Activated CD8-positive, alpha-beta memory T cell treated with anti-CD3 and anti-CD28 coated beads for 4 hours (primary cell): ENCODE measurements at places on chromosomes 3 and 15.

DNA sequence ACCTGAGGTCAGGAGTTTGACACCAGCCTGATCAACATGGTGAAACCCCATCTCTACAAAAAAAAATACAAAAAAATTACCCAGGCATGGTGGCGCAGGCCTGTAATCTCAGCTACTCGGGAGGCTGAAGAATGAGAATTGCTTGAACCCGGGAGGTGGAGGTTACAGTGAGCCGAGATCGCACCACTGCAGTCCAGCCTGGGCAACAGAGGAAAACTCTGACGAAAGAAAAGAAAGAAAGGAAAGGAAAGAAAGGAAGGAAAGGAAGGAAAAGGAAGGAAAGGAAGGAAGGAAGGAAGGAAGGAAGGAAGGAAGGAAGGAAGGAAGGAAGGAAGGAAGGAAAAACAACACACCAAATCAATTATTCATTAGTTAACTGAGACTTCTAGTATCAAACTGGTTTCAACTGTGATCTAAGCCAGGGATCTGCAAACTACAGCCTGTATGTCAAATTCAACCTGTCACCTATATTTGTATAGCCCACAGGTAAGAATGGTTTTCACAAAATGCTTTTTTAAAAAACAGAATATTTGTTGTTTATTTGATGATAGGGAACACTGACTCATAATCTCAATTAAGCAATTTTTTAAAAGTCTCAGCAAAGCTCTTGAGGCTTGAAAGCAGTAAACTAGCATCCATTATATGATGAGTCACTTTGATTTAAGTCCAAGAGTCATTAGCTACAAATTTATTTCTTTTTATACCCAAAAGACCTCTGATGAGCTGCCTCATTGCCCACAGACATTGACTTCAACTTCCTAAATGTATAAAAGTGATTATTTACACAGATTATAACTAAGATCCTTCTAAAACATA, 127.6 kb downstream of the TBL1XR1 start:
- DNase-seq, result no peak

DNA sequence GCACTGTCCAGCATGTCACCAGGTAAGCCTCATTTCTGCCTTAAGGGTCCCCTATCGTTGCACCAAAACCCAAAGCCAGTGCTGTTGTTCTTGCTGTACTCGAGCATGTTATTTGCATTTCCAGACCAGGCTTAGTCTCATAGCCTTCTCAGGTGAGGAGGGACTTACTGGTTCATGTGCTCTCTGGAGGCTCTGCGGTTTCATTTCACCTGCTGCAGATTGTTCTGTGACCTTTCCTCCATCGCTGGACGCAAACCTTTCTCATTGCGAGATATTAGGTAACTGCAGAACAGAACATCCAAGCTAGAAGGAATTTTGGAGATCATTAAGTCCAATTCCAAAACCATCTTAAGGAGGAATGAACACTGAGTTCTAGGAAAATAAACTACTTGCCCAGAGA, 187.3 kb upstream of the BCL6 start:
- DNase-seq, result no peak

- no peak for DNase-seq
Measured at GRCh38 chr3:138375447-138375846, 27.1 kb downstream of the MRAS start.

- no peak for DNase-seq
Measured at GRCh38 chr15:58292751-58293175, 139.0 kb upstream of the LIPC start.

DNA sequence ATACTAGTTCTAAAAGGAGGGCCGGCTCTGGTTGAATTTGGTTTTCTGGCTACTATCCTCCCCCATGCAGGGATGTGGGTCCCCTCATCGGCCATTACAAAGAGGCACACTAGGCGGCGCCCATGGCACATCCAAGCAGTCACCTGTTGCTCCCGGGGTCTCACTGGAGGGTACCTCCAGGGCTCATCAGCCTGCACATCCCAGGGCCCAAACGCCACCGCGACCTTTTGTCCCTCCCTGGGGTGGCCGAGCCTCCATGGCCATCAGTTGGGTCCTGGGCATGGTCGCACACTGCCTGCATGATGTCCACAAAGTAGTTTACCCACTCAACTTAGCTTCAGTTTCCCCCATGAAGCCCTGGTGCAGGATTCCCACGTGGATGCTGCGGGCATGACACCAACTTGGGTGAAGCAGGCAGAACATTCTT, 28.3 kb downstream of the IDH3A start:
- DNase-seq, result no peak

GRCh38 chr3:126580746-126581145, 22.0 kb upstream of the C3orf22 start:
- DNase-seq, result no peak

GRCh38 chr3:128226186-128226725, 73.0 kb downstream of the EEFSEC start:
- DNase-seq, result no peak

DNA sequence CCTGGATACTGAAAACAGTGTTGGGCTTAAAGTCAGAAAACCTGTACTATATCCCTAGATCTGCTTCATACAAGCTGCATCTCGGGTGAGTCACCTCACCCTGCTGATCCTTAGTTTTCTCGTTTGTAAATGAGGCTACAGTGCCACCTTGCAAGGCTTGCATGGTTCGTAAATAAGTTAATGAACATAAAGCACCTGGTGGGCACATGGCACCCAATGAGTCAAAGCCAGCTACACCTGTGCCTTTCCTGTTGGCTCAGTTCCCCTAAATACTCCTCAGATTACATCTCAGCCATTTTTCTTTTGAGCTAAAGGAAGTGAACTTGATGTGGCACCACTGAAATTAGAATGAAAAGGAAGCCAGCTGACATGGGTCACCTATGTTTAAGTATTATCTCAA, 26.5 kb downstream of the RTP1 start:
- DNase-seq, result no peak

DNA sequence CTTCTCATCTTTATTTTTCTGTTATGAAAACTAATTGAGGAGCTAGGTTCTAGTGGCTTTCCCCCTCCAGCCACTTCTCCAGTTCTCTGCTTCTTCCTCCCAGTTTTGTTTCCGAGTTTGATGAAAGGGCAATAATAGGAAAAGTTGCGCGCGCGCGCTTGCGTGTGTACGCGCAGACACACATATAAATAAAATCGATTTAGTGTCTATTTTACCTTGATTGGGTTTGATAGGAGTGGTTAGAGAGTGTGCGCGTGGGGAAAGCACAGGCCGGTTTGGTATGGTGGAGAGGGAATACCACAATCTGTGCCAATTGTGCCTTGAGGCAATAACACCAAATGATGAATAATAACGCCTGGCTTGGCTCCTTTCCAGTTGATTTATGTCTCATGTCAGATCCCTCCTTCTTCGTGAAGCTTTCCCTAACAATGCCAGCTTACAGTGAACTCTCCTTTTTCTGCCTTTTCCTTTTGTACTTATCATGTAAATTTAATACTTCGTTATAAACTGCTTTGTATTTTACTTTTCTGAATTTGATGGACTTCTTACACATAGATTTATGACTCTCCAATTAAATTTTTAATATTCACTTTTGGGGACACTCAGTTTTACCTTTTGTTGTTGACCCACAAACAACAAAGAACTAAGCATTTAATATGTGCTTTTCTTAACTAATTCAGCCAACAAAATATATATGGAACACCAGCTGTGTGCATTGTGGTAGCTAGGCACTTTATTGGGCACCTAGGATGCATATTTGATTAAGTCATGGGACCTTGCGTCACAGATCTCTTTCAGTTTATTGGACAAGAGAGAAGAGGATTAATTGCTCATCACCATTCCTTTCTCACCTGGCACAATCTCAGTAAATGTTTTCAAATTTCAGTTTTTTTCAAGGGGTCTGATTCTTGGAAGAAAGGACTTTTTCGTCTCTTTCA, 1.7 kb downstream of the TIPARP start:
- peak; percentile 9 for DNase-seq

DNA sequence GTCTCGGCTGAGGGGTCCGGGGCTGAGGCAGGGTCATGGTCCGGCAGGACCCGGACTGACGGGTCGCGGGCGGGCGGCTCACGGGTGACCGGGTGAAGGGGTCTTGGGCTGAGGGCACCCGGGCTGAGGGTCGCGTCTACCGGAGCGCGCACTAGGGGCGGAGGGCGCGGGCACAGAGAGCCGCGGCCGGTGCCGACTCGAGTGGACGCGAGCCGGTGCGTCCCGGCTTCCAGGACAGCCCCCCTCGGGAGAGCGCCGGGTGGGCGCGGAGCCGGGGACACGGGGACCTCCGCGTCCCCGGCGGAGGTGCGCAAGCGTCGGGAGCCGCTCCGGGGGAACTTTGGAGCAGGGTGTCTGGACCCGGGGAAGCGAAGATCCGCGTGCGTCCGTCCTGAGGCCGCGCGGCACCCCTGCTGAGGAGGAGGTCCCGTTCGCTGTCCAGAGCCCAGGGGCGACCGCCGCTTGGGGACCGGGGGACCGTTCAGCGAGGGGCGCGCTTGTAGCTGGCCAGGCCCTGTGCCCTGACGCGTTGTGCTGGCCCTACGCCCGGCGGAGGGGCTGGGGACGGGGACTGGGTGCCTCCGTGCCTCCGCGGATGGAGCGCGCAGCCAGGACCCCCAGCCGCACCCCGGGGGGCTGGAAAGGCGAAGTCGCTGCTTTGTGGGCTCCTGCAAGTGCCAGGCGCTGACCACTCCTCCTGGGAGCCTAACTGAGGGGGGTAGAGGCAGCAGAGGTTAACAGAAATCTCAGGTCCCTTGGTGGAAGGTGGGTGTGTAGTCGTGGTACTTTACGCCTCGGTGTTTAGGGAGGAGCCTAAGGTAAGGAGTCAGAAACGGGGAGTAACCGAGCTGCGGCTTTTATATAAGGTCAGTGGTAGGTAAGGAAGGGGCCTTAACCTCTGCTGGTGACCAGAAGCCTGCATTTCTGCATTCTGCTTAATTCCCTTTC, at the start of gene PPARG:
TSS of gene PPARG (plus strand) at position 889 of the 948 bp plus-strand sequence. CDS start 90,642 bp downstream, outside the sequence.
- DNase-seq, result no peak

DNA sequence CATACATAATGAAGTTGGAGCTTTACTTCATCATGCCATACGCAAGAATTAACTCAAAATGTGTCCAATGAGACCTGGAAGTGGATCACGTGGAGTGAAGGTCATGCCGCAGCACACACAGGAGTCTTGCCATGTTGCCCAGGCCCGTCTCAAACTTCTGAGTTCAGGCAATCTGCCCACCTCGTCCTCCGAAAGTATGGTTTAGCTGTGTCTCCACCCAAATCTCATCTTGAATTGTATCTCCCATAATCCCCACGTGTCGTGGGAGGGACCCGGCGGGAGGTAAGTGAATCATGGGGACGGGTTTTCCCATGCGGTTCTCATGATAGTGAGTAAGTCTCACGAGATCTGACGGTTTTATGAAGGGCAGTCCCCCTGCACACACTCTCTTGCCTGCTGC, 25.7 kb downstream of the SPCS1 start:
- no peak for DNase-seq

DNA sequence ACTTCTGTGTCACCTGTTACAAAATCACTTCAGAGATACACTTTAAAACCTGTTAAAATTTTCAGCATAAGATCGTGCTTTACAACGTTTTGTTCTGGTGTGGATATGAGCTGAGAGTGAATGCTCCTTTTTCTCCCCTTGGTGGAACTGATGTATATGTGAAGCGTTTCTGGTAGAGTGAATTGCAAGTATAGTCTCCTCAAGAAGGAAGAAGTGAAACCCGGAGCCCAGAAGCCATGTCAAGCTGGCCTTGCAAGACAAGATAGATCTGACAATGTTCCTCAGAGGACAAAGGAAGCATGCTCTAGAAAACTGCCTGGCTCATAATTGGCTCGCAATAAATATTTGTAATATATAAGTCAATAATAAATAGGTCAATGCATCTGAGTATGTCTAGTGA, 23.6 kb downstream of the SERPINI2 start:
- DNase-seq, result no peak

GRCh38 chr15:90067953-90068606, 34.2 kb downstream of the IDH2 start:
- DNase-seq, result no peak

DNA sequence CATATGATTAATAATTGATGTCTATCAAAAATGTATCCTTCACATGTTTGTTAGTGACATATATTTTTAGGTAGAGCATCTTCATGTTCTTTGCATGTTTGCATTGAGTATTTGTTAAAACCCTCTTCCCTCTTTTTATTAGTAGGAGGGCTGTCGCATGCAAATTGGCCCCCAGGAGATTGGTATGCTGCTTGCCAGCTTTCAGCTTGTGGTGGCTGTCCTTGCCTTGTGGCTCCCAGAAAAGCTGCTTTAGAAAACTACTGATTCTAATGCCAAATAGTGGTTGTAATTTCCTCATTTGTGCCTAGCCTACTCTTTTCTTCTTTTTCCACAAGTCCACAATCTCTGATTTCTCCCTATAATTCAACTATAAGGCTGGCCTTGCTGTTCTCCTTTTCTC, 886.8 kb downstream of the VGLL3 start:
- no peak for DNase-seq

- no peak for DNase-seq
Measured at GRCh38 chr3:196504556-196504955, 988 bp upstream of the RNF168 start.

DNA sequence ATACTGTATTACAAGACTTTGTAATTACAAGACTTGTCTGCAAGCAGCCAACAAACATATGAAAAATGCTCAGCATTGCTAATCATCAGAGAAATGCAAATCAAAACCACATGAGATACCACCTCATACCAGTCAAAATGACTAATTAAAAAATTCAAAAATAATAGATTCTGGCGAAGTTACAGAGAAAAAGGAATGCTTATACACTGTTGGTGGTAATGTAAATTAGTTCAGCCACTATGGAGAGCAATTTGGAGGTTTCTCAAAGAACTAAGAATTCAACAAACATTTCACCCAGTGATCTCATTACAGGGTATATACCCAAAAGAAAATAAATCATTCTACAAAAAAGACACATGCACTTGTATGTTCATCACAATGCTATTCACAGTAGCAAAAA, 617.5 kb upstream of the CCDC54 start:
- no peak for DNase-seq

GRCh38 chr15:22960556-22960955, 19.6 kb downstream of the CYFIP1 start:
- no peak for DNase-seq

DNA sequence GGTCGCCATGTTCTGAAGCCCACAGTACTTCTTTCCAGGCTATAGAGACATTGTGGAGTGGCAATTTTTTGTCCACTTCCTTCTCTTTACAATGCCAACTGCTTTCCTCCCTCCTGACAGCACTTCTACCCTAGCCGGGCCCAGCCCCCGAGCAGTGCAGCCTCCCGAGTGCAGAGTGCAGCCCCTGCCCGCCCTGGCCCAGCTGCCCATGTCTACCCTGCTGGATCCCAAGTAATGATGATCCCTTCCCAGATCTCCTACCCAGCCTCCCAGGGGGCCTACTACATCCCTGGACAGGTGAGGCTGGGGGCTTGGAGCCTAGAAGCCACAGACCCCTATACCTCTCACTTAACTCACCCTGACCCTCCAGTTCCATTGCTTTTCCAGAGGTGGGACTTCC, 2.8 kb downstream of the EIF4G1 start:
- no peak for DNase-seq

- DNase-seq, result no peak
Measured at GRCh38 chr15:56802161-56802560, 68.9 kb upstream of the ZNF280D start.

GRCh38 chr15:38508647-38509046, 54.7 kb downstream of the FAM98B start:
- no peak for DNase-seq

GRCh38 chr3:9878700-9879099, 1.4 kb downstream of the CIDEC start:
- DNase-seq, result no peak
